Effector memory CD8-positive, alpha-beta T cell (primary cell): ENCODE measurements at places on chromosomes 4 and X.

DNA sequence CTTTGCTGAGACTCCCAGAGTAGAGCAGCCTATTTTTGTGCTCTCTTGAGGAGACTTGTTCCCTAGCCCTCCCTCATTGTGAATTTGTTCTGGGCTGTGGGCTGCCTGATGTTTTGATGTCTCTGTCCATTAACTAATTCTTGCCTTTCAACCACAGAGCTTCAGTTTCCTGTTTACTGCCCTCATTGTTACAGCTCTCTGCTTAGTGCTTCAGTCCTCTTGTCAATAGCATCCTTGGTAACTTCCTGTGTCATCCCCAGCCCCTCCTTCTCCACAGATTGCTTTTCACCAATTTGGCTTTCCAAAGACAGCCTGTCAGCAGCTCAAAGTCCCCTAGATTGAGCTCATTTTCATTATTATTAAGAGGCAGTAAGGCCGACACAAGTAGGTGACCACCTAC lies 69.9 kb downstream of the COX7B2 start:
- DNase-seq, result no peak

- no peak for DNase-seq
Observed at GRCh38 chr4:24775032-24775605, 20.3 kb upstream of the SOD3 start.

GRCh38 chr4:71392109-71392508 lies 53.3 kb downstream of the SLC4A4 start:
- DNase-seq, result no peak

- DNase-seq, result no peak
Observed at GRCh38 chrX:103754401-103754800, 22.2 kb upstream of the PLP1 start.

GRCh38 chrX:86348669-86349068 lies 200.4 kb downstream of the DACH2 start:
- DNase-seq, result no peak

DNA sequence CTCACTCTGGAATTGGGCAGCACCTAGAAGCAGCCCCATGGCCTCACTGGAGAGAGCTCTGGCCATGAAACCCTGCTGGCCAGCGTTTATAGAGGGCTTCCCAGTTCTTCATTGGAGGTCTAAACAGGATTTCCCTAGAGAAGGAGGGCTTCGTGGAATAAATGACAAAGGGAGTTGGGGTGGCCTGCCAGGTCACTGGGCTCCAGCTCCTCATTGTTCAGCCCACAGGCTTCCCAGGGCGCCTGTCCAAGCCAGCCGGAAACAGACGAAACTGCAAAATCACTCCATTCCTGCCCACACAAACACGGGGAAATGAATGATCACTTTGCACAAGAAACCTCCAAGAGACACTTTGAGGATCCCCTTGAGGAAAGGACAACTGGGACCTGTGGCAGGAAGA lies 189.7 kb downstream of the TSPAN5 start:
- DNase-seq, result no peak
